H7 (cell line): ENCODE measurements at places on chromosomes 5 and 9. TPM values are rescaled to one million over a fixed set of nuclear protein-coding genes. Genes with fewer than 3 reads are reported as not detected.

The C9 gene
- not detected in 2 replicates for total RNA-seq

The FCN2 gene
- not detected in 2 replicates for total RNA-seq

The LMNB1 gene
- 171 and 174 TPM in 2 replicates for total RNA-seq

The FOXD4L4 gene
- not detected in 2 replicates for total RNA-seq

The TRAF1 gene
- total RNA-seq = 0.97 and 1.4 TPM in 2 replicates

The LCN9 gene
- 0.44 TPM in 1 of 2 replicates, not detected in the other for total RNA-seq

The PTPN3 gene
- total RNA-seq = 0.62 and 2.0 TPM in 2 replicates

The SPINK7 gene
- not detected in 2 replicates for total RNA-seq

- DNase-seq = no peak
Measured at GRCh38 chr5:133289686-133290367, 238.0 kb downstream of the HSPA4 start.

DNA sequence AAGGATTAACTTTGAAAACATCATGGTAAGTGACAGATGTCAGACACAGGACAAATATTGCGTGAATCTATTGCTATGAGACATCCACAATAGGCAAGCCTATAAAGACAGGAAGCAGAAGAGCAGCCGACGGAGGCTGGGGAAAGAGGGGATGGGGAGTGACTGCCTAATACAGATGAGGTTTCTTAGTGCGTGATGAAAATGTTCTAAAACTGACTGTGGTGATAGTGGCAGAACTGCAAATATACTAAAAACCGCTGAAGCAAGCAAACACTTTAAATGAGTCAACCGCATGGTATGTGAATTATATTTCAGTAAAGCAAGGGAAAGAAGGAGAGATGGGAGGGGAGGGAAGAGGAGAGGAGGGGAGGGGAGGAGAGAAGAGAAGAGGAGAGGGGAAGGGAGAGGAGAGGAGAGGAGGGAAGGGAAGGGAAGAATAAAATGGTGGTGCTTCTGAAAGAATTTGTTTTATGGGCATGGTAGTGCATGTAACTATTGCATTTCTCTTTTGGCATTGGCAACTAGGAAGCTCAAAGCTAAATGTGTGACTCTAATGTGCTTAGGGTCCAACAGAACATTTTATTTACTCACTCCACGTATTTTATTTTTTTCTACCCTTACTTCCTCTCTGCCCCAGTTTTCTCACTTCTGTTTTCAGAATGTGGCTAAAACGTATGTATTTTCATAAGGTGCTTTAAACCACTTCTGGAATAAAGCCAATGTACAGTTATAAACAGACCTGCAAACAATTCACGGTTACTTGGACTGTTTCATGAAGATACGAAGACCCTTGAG is 21.3 kb downstream of the AKNA start:
- DNase-seq = no peak

DNA sequence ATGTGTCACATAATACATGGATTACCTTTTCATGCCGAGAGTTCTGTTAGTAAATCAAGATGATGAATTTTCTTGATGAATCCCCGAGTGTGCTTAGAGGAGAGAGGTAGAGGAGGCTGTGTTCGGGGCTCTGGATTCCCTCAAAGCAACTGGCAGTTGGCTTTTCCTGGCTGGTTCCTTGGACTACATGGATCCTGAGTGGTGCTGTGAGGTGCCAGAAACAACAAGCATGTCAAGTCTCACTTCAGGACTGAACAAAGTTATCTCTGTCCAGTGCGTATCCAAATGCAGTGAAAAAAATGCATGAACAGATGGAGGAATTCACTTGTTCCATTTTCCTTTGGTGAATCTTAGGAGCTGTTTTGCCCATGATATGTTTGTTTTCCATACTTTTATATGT is 231.7 kb downstream of the FBXL7 start:
- no peak for DNase-seq

GRCh38 chr5:6342689-6343315 is 35.5 kb downstream of the MED10 start:
- DNase-seq = no peak

DNA sequence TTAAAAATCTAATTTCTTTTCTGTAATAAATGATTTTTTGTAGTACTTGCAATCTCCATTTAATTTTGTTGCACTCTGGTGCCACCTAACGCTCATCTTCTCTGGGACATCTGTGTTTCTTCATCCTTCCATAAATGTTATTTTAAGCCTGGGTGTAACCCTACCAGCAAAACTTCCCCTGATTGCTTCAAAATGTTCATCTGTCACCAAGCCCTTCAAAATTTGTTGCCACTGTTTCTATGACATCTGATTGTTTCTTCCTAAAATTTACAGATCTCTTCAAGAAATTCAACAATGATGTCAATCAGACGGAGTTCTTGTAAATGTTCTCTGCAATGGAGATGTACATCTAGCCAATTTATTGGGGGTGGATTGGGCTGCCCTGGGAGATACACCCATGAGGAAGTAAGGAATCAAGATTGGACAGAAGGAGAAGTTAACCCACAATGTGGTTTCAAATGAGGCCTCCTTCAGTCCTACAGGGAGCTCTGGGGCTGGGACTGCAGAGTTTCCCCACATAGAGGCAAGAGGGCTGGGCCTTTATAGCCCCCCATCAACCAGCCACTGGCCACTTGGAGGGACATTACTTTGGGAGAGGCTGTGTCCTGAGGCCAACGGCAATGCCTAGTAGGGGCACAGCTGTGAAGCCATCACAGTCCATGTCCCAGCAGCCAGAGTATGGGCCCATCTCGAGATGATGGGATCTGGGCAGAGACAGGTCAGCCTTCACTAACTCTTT is 23.3 kb downstream of the MCTP1 start:
- DNase-seq = no peak

DNA sequence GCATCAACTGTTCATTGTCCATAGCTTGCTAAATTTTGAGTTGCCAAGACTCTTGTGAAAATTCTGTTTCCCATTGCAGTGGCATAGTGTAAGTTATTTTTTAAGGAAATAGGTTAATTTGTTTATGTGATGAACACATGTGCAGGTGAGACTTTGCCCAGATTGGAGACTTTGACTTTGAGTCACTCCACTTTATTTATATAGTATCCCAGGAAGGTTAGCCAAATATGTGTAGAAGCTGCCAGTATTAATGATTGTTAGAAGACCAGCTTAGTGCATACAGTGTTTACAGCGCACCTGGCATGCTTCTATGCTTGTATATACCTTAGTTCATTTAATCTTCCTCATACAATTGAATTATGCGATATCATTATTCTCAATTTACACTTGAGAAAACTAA is 51.0 kb downstream of the MTAP start:
- DNase-seq = no peak

DNA sequence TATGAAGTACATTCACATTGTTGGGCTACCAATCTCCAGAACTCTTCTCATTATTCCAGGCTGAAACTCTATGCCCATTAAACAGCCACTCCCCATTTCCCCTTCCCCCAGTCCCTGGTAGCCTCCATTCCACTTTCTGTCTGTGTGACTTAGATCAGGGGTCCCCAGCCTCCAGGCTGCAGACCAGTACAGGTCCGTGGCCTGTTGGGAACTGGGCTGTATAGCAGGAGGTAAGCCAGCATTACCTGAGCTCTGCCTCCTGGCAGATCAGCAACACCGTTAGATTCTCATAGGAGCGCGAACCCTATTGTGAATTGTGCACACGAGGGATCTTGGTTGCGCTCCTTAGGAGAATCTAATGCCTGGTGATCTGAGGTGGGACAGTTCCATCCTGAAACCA is 23.1 kb downstream of the ZNF618 start:
- no peak for DNase-seq

GRCh38 chr5:129899454-129899853 is 4.8 kb upstream of the CHSY3 start:
- DNase-seq = no peak

GRCh38 chr9:115164511-115164974 is 46.6 kb upstream of the TNC start:
- peak; percentile 30 for DNase-seq

DNA sequence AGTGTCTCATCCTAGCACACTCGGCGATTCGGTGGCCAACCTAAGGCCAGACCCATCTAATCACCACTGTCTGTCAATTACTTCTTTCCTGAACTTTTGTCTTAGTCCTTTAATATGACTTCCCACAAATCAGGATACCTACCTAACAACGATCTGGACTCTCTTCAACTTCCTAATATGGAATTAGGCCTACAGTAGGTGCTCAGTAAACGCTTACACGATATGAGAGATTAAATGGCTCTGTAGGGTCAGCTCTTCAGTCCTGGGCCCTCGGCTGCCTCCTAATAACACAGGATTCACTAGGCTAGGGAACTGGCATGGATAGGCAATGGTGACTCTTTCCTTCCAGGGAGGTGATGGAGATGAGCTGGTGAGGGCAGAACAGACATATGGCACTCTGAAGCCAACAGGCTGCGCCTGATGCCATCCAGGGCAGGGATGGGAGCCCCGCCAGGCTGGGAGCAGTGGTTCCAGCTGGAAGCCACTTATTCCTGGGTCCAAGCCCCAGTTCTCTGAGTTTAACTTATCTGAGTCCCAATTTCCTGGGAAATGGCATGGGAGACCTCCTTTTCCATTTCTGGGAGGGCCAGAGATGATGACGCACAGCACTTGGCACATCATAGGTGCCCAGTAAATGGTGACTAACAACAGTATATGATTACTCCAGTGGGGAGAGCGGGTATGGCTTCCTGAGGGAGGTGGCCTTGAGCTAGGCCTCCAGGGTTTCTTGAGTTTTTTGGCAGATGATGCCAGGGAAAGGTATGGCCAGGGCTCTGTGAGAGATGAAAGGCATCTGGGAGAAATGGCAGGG is 7.3 kb downstream of the PDGFRB start:
- no peak for DNase-seq

- DNase-seq = no peak
Measured at GRCh38 chr9:110064803-110065202, 143.2 kb downstream of the C9orf152 start.

DNA sequence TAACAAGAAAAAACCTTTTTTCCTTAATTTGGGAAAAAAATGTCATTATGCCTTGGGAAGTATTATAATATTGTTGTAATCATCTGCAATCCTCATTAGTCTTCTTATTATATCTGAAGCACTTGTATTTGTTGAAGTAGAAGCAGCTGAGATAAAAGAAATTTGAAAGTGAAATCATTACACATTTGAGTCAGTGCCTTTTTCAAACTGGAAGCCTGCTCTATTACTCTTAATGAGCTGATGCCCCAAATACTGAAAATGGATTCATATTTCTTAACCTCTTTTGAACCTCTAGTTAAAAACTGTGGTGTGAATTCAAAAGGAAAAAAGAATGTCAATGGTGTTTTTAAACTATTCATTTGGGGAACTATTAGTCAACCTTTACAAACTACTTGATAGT is 1027.7 kb downstream of the NR2F1-AS1 start:
- DNase-seq = no peak

- DNase-seq = no peak
Measured at GRCh38 chr5:107402434-107403227, 268.1 kb downstream of the EFNA5 start.

DNA sequence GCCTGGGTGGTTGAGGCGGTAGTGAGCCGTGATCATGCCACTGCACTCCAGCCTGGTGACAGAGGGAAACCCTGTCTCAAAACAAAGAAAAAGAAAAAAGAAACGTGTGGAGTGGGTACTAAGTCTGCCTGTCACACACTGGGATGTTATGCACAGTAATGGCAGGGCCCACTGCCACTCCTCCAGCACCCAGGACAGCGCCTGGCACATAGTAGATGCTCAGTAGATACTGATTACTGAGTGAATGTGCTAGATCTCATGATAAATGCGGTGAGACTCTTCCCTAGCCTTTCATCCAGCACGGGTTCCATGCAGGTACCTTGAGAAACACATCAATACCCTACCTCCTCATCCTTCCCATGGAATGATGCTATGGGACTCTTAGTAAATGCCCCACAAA is 87.4 kb upstream of the HSPA9 start:
- no peak for DNase-seq
